ENCODE measurements at places on chromosomes 6 and 20.

DNA sequence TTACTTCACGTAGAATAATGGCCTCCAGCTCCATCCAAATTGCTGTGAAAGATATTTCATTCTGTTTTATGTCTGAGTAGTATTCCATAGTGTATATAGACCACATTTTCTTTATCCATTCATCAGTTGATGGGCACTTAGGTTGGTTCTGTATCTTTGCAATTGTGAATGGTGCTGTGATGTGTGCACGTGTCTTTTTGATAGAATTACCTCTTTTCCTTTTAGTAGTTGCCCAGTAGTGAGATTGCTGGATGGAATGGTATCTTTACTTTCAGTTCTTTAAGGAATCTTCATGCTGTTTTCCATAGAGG is 91.8 kb downstream of the CARMIL1 start:
- DNase-seq, result no peak

DNA sequence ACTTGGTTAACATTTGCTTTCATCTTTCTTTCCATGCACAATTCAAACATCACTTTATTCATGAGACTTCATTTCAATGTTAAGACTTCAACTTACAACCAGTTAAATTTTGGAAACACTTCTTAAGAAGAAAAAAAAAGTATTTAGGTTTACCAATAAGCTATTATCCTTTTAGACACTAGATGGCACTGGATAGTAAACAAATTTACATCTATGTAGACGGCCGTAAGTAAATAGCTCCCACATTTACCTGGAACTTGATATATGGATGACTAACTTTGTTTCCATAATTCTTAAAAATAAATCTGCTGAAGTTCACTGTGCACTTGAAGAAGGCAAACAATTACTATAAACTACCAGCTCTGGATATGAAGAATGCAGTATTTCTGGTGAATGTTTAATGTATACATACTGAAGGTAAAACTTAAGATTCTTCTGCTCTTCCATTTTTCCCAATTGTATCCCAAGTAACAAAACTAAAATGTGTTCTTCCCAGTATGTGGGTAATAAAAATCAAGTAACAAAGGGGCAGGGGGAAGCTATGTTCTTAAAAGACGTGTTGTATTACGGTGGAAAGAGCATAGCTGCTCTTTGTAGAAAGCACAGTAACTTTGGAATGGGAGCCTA is 130.6 kb upstream of the C6orf118 start:
- no peak for DNase-seq

GRCh38 chr20:56587307-56588041 is 41.6 kb upstream of the TFAP2C start:
- DNase-seq, result no peak

GRCh38 chr6:69847492-69847788 is 18.9 kb upstream of the COL19A1 start:
- no peak for DNase-seq

DNA sequence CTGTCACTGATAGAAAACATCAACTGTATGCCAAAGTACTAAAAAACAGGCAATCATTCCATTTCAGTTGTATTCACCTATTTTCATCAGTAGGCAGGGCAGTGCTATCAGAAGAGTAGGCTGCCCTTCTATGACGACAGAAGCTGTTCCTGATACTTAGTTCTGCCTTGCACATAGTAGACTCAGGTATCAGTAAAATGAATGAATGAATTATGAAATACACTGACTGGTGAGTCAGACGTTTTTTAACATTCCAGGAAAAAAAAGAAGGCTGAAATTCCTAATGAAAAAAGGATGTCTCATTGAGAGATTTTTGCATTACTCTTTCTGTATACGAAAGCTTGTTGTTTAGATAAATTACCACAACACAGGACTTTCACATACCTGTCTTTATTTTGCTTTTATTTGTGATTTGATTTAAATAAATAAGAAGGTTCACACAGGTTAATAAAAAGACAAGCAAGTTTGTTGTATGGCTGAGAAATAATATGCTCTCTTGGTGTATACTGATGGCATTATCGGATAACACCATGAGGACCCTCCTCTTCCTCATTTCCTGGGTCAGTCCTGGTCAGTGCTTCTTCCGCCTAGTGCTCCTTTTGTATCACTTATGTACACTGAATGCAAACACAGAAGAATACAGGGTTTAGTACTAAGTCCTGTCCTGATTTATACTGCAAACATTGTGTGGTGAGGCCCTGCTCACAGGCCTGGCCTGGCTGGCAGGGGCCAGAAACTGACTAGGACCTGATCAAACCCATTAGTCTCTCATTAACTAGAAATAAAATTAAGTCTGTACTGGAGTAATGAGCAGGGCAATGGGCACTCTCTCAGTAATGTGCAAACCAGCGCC is 39.4 kb upstream of the SPDEF start:
- no peak for DNase-seq

GRCh38 chr20:48834278-48834677 is 6.5 kb upstream of the PREX1 start:
- DNase-seq, result no peak

Data from stimulated activated CD4-positive, alpha-beta T cell treated with anti-CD3 and anti-CD28 coated beads, Interleukin-15, amount 100 ng/mL, for 1 hour (primary cell).